ENCODE measurements at places on chromosomes 3 and 15. TPM values are rescaled to one million over a fixed set of nuclear protein-coding genes. Genes with fewer than 3 reads are reported as not detected.

DNA sequence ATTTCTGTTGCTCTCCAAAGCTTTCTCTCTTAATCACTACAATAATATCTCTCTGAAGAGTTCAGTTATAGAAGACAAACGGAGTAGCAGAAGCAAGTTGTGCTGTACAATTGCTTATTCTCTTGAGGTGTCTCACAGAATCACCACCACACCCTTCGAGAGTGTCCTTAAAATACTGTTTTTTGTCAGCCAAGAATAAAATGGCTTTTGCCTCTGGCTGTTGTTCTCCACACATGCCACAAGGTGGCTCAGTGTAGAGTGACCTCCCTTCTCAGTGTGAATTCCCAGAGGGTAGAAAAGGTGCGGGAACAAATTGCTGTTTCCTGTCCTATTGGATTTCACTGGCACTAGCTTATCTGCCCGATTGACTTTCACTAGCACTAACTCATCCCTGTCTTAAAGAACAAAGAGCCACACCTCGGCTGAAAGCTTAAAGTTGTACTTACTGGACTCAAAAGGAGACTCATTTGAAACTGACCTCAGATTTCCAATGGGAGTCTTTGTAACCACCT lies 134.2 kb upstream of the SATB1 start:
- DNase-seq: peak; percentile 88

The RASL12 gene
- 20.1 TPM for total RNA-seq

GRCh38 chr15:60745469-60746061 lies 266.6 kb upstream of the ICE2 start:
- no peak for DNase-seq

GRCh38 chr3:25781758-25782594 lies 1.3 kb downstream of the NGLY1 start:
- DNase-seq: no peak

The SLC9C1 gene
- total RNA-seq: 0.97 TPM

The PRSS50 gene
- total RNA-seq: 1.4 TPM

GRCh38 chr15:54101664-54102270 lies 123.5 kb downstream of the UNC13C start:
- DNase-seq: no peak

The ARHGAP11A gene
- 43.1 TPM for total RNA-seq

- no peak for DNase-seq
These were observed 1109.6 kb upstream of the CADM2 start for GRCh38 chr3:83849106-83849730.

GRCh38 chr3:140736863-140737460 lies 59.1 kb downstream of the TRIM42 start:
- DNase-seq: peak; percentile 77

The TRPM1 gene
- total RNA-seq: not detected

- no peak for DNase-seq
These were observed 22.7 kb upstream of the ZBTB20 start for GRCh38 chr3:115169808-115170207.

The PRR20G gene
- not detected for total RNA-seq

- no peak for DNase-seq
These were observed 38.5 kb upstream of the FAN1 start for GRCh38 chr15:30865257-30865656.

The CYP1A2 gene
- not detected for total RNA-seq

GRCh38 chr3:9930804-9931418 lies 2.7 kb upstream of the CRELD1 start:
- no peak for DNase-seq

The NCK1 gene
- 28.4 TPM for total RNA-seq

The UTS2B gene
- total RNA-seq: not detected

DNA sequence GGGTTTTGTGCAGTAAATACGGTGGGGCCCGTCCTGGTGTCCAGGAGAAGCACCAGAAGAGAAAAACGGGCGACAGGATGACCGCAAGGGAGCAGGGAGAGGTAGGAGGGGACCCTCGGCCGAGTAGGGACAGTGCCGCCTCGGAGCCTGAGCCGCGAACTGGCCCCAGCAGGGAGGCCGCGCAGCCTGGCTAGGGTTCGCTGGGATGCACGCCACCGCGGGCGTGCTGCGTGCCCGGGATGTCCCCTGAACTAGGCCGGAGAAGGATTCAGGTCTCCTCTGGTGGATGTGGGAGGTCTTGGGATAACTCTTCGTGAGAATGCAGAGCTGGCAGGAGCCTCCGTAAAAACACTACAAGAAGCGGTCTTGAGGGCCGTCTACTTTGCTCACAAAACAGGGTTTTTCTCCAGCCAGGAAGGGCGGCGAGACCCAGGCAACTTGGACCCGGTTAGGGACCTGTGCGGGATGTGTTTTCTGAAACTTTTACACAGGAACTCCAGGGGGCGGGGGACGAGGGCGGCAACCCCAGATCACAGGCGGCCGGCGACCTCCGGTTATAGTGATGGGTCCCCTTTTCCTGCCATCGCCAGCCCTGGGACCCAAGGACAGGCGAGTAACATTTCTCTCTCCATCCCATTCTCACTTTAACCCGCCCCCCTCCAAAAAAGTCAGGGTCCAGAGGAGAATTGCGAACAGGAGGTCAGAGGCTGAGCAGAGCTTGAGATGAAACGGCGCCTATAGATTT lies 35.5 kb downstream of the NR2F2 start:
- DNase-seq: peak; percentile 79

The PRC1 gene
- 102 TPM for total RNA-seq

DNA sequence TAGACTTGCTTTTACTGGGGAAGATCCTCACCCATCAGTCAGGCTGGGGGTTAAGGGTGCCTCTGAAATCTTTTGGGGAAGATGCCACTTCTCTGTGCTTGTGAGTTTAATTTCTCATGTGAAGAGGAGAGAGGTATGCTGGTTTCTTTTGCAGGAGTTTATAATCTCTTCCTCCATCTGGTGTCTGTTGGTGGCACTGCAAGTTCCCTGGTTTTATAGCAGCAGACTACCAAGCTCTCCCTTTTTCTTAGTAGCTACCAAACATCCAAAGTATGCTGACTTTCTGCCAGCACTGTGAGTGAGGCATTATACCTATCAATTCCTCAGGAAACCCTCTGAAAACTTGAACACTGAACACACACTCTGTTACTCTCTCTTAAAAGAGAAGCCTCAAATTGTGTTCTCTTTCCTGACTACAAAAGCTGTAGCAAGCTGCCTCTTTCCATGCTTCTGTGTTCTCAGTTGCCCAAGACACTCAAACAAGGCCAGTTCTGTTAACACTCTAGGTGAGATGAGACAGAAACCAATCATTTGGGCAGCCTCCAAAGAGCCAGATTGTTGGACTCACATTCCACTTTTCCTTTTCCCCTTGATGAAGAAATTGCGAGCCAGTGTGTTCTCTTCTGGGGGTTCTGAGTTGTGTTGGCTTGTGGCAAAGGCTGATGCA lies 299.5 kb downstream of the GAP43 start:
- DNase-seq: peak; percentile 81

DNA sequence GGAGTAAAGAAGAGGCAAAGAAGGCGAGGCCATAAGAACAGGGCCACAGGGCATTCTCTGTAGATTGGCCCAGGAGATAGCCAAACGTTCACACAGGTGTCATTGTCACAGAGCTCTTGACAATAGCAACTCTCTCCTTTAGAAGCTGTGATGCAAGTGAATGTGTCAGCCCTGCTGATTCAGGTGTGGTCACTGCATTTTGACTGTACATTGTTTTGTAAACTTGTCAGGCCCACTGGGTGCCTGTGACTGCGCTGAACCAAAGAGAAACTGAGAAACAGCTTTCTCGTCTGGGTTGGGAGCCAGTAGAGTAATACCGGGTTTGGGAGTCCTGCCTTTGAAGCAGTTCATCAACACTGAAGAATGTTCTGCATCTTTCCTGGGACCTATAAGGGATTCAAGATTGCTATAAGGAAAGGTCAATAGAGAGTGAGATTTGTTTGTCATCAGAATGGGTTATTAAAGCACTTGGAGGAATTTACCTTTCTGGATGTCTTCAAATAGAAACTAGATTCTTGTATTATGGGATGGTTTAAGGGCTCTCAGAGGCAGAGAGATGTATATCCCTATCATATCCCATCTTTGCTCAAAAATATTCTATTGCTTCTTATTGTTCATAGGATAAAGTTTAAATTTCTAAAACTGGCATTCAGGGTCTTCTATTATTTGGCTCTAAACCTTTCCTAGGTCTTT lies 45.4 kb downstream of the TMEM45A start:
- no peak for DNase-seq

The FEZF2 gene
- total RNA-seq: not detected

DNA sequence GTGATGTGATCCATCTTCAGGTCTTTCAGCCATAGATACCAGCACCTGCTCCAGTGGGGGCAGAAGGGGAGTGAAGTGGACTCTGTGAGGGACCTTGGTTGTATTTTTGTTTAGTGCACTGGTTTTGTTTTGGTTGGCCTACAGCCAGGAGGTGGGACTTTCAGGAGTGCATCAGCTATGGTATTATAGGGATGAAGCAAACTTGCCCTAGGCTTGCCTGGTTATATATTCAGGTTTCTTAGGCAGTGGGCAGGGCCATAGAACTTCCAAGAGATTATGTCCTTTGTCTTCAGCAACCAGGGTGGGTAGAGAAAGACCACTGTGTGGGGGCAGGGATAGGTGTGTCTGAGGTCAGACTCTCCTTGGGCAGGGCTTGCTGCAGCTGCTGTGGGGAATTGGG lies 337.3 kb upstream of the SGO1 start:
- DNase-seq: no peak

GRCh38 chr3:24853685-24854490 lies 359.2 kb upstream of the THRB start:
- no peak for DNase-seq

- DNase-seq: no peak
These were observed 24.2 kb downstream of the ABHD2 start for GRCh38 chr15:89112341-89112971.

DNA sequence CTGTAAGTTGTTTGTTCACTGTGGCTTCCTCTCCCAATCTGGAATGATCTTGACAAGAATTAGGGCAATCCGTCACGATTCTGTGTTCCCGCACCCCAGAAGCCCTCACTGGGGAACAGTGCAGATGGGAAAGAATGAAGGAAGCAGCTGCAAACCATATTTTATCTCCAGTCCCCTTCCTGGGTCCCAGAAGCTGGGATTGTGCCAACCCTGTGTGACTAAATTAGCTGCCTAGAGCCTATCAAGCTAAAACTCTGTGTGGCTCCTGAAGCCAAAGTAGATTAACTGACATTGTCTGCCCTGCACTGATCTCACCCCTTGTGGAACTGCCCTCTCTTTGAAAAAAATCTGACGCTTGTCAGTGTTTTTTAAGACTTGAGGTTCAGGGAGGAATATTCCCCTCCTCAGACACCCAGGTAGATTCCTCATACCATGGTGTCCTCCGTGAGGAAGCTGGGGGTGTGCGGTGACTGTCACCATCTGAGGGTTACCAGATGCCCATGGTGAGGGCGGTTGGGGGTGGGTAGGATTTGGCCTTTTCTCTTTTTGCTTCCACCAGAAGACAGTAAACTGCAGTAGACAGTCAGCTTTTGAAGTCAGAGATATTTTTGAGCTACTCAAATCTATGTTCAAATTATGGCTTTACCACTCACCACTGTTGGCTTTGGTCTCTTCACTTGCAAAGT lies 358.3 kb upstream of the TPM1 start:
- DNase-seq: no peak

GRCh38 chr15:69217381-69217780 lies 56.9 kb downstream of the GLCE start:
- no peak for DNase-seq

GRCh38 chr15:81002331-81003096 lies 1.8 kb downstream of the TLNRD1 start:
- DNase-seq: peak; percentile 66

DNA sequence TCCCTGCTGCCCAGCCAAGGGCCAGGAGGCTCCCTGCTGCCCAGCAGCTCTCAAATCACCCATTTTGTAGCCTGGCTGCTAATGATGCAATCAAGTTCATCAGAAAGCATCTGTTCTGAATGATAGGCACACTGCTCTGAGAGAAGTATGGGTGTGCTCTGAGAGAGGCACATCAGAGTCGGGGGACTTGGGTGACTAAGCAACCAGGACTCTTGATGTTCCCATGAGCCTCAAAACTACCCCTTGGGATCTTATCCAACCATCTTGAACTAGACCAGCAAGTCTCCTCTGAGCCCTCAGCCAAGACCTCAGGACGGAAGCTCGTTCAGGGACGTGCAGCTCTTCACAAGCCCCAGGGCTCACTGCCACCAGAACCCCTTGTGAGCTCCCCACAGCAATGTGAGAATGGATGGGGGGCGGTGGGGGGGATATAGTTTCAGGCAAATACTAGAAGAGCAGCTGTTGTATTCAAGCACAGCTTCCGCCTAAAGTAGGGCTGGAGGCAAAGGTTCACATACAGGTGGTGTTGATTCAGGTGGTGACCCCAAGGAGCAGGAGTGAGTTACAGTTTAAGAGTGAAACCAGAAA lies 52.2 kb upstream of the HES1 start:
- DNase-seq: no peak

DNA sequence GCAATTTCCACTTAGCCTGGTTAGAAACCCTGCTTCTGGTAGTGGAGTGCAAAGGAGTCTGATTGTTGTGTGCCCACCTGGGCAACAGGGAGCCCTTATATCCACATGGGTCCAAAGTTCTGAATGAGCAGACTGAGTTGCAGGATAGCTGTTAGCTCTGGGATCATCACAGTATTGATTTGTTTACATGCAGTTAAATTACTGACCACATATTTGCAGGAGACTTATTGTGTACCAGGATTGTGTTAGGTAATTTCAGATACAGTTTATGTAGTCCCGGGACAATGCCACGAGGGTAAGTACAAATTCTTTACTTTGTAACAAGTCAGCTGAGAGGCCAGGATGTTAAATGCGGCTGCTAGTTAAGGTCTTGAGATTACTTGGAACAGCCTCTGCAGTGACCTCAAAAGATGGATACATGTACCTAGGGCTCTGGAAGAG lies 18.8 kb downstream of the ARHGEF26 start:
- DNase-seq: no peak

DNA sequence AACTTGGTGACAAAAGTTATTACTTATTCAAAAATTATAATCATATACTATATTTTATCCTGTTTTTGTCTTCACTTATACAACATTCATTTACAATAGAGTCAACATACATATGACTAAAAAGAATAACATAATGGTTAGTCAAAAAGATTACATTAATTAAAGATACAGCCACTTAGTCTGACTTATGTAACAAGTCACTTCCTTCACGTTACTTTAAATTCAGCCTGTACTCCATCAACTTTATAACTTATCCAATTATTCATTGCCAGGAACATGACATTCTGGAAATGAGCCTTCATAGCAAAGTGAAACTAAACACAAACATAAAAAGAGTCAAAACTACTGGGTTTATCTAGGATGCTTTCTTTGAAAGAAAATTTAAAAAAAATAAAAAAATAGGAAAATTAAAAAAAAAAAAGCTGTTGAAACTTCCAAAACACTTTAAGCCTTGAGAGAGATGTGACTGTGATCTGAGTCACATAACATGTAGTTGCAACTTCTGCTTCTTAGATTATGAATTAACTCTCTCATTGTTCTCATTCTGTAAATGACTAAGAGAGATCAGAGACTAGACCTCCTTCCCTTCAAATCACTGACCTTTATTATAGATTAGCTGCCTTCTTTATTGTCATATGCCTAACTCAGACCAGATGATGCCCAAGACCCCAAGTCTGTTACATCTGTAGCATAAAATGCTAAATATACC lies 107.8 kb downstream of the MYRIP start:
- no peak for DNase-seq
